ENCODE measurements at places on chromosomes 2 and 18.

DNA sequence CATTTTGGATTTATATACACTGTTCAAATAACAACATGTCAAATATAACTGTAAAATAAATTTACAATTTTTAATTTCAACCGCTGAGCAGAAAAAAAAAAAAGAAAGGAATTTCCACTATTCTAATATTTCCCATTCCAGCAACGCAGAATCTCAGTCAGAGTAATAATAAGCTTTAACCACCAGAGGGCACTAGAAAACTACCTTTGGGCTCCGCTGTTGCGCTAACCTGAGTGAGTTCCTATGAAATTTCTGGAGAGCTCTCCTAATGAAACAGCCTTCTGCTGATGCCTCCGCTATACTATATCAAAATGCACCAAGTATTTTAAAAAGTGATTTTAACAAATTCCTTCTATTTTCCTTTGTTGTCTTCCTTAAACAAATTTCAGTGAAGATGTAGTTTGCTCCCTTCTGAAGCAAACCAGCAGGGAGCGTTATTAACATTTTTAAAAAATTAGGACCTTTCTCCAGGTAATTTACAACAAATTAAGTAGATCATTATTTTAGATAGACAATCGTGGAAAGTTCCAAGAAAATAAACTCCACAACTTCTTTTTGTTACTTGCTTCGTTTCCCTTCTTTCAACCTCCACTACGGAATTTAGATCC is 23.0 kb downstream of the ERMN start:
- DNase-seq, result peak; percentile 38

DNA sequence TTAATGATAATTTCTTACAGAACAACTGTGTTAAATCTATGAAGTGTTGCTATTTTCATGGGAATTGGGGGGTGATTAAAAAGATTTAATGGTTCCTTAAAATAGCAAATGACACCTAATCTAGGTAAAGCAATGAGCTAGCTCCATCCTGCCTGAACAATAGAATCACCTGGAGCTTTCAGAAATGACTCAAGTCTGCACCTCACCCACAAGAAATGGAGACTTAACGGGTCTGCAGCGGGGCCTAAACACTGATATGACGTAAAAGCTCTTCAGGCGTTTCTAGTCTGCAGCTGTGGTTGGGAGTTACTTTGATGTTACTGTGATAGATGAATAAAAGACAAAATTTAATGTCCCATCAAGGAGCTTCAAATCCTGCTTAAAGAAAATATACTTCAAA is 328.2 kb downstream of the RND3 start:
- DNase-seq, result no peak

DNA sequence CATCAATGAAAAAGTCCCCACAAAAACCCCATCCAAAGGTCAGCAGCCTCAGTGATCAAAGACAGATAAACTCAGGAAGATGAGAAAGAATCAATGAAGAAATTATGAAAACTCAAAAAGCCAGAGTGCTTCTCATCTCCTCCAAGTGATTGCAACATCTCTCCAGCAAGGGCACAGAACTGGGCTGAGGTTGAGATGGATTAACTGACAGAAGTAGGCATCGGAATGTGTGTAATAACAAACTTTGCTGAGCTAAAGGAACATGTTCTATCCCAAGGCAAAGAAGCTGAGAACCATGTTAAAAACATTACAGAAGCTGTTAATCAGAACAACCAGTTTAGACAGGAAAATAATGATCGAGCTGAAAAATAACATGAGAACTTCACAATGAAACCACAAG is 442.8 kb upstream of the SYT4 start:
- no peak for DNase-seq

DNA sequence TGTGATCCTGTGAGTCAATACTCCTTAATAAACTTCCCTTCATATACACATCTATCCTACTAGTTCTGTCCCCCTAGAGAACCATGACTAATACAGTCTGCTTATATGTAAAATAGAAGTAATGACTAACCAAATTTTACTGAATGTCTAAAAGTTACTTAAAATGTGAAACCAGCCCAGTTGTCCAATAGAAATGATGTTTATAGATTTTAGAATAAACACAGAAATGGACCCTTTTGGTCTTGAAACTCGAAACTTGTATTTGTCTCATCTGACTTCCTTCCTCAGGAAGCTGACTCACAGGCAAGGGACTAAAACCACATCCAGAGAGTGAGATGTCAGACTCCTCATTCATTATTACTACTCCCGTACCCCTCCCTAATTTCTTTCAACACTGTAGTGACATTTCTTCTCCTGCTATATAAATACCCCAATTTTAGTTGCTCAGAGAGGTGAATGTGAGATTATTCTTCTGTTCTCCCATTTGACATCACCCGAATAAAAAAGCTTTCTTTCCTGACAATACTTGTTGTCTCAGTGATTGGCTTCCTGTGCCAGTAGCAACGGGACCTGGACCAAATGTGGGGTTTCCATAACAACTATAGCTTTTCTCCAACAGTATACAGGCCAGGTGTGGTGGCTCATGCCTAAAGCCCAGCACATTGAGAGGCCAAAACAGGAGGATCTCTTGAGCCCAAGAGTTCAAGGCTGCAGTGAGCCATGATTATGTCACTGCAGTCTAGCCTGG is 486.0 kb downstream of the ERBB4 start:
- no peak for DNase-seq
